ENCODE measurements at places on chromosomes 13 and 19.

- peaks cover 63% of the 10 kb centered on the region for H3K36me3 ChIP-seq
- H3K4me1 ChIP-seq = no peaks in the 10 kb centered on the region
- no peaks in the 10 kb centered on the region for H3K27me3 ChIP-seq
These were observed 20.6 kb upstream of the QTRT1 start for GRCh38 chr19:10680545-10681135.

- DNase-seq = no peak
- H3K4me1 ChIP-seq = peaks cover 5% of the 10 kb centered on the region
- H3K27me3 ChIP-seq = no peaks in the 10 kb centered on the region
- H3K27ac ChIP-seq = no peak overlapping the region
These were observed 23.1 kb upstream of the INTS6 start for GRCh38 chr13:51475727-51476501.

GRCh38 chr19:2867025-2867991, at the start of gene ZNF556:
TSS of gene ZNF556 (plus strand) at chr19:2867335. CDS start at chr19:2867422, 87 bp downstream.
- peak; percentile 30 for DNase-seq
- H3K27ac ChIP-seq = no peak within 1 kb of the TSS
- no peaks in the 10 kb centered on the region for H3K4me1 ChIP-seq
- peaks cover 5% of the 10 kb centered on the region for H3K27me3 ChIP-seq
- no peak within 1 kb of the TSS for H3K4me3 ChIP-seq
- H3K36me3 ChIP-seq = no peaks in the 10 kb centered on the region

DNA sequence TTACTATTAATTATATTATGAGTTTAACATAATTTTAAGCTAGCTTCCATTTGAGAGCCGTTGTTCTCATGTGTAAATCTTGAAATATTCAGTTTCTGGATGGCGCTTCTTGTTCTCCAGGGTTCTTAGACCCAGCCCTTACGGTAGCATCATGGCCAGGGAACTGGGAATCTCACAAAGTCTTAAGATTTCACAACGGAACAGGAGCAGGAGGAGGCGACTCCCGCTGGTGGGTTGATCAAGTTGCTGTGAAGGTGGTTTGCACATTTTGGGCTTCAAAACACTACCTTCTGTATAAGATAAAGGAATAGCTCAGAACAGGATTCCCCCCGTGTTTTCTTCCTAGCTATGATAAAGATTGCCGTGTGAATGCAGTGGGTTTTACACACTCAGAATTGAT, 2.8 kb downstream of the NAXD start:
- peaks cover 15% of the 10 kb centered on the region for H3K36me3 ChIP-seq
- DNase-seq = no peak
- peaks cover 48% of the 10 kb centered on the region for H3K4me1 ChIP-seq
- H3K27me3 ChIP-seq = no peaks in the 10 kb centered on the region
- H3K27ac ChIP-seq = no peak overlapping the region
- H3K4me3 ChIP-seq = no peak overlapping the region

- no peak for DNase-seq
- H3K4me3 ChIP-seq = no peak overlapping the region
- H3K27ac ChIP-seq = no peak overlapping the region
- H3K27me3 ChIP-seq = peaks cover 3% of the 10 kb centered on the region
- no peaks in the 10 kb centered on the region for H3K4me1 ChIP-seq
These were observed 459.2 kb downstream of the FGF14 start for GRCh38 chr13:101942535-101943157.

- H3K27me3 ChIP-seq = no peaks in the 10 kb centered on the region
- DNase-seq = no peak
- no peaks in the 10 kb centered on the region for H3K4me1 ChIP-seq
- H3K27ac ChIP-seq = no peak overlapping the region
- no peak overlapping the region for H3K4me3 ChIP-seq
These were observed 112.2 kb downstream of the SLITRK5 start for GRCh38 chr13:87783366-87783765.

- no peaks in the 10 kb centered on the region for H3K36me3 ChIP-seq
- no peak overlapping the region for H3K27ac ChIP-seq
- H3K27me3 ChIP-seq = no peaks in the 10 kb centered on the region
- no peak for DNase-seq
- no peaks in the 10 kb centered on the region for H3K4me1 ChIP-seq
- H3K4me3 ChIP-seq = no peak overlapping the region
These were observed 137.3 kb upstream of the PCDH9 start for GRCh38 chr13:67367399-67367798.

- DNase-seq = no peak
- H3K4me3 ChIP-seq = no peak overlapping the region
- H3K36me3 ChIP-seq = peaks cover 45% of the 10 kb centered on the region
- no peaks in the 10 kb centered on the region for H3K27me3 ChIP-seq
These were observed 2.5 kb downstream of the PNKP start for GRCh38 chr19:49864890-49865289.

DNA sequence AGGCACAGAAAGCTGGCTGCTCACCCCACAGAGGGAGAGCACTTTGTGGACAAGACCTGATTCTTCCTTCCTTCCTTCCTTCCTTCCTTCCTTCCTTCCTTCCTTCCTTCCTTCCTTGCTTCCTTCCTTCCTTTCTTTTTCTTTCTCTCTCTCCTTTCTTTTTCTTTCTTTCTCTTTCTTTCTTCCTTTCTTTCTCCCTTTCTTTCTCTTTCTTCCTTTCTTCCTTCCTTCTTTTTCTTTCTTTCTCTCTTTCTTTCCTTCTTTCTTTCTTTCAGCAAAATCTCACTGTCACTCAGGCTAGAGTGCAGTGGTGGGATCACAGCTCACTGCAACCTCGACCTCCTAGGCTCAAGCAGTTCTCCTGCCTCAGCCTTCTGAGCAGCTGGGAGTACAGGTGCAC, 263.9 kb downstream of the UQCRFS1 start:
- no peak for DNase-seq
- H3K27ac ChIP-seq = no peak overlapping the region
- H3K4me1 ChIP-seq = no peaks in the 10 kb centered on the region
- no peak overlapping the region for H3K4me3 ChIP-seq
- H3K27me3 ChIP-seq = no peaks in the 10 kb centered on the region
- H3K36me3 ChIP-seq = no peaks in the 10 kb centered on the region

- H3K27me3 ChIP-seq = no peaks in the 10 kb centered on the region
- no peak overlapping the region for H3K4me3 ChIP-seq
- DNase-seq = no peak
- H3K27ac ChIP-seq = no peak overlapping the region
These were observed 48.2 kb downstream of the ABCC4 start for GRCh38 chr13:95253033-95253432.

DNA sequence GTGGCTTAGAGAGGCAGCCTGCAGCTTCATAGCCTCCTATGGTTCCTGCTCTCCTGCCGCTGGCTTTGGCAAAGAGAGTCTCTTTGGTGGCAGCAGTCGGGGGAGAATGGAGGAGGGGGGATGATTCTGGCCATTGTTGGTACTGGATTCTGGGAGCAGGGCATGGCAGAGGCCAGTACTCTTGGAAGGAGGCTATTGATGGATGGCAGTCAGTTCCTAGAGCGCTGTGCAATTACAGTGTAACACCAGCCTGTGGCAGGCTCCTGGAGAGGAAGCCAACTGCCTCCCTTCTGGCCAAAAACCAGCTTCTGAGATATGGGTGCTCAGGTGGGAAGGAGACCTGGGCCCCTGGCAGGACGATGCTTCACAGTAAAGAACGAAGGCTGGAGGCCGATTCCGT, 47.9 kb upstream of the TMTC4 start:
- no peaks in the 10 kb centered on the region for H3K36me3 ChIP-seq
- no peak overlapping the region for H3K4me3 ChIP-seq
- H3K4me1 ChIP-seq = no peaks in the 10 kb centered on the region
- peaks cover 4% of the 10 kb centered on the region for H3K27me3 ChIP-seq
- no peak overlapping the region for H3K27ac ChIP-seq

GRCh38 chr13:41697578-41697977, 240.2 kb downstream of the RGCC start:
- peaks cover 15% of the 10 kb centered on the region for H3K36me3 ChIP-seq
- no peak overlapping the region for H3K27ac ChIP-seq
- no peak overlapping the region for H3K4me3 ChIP-seq
- H3K4me1 ChIP-seq = no peaks in the 10 kb centered on the region
- no peak for DNase-seq

DNA sequence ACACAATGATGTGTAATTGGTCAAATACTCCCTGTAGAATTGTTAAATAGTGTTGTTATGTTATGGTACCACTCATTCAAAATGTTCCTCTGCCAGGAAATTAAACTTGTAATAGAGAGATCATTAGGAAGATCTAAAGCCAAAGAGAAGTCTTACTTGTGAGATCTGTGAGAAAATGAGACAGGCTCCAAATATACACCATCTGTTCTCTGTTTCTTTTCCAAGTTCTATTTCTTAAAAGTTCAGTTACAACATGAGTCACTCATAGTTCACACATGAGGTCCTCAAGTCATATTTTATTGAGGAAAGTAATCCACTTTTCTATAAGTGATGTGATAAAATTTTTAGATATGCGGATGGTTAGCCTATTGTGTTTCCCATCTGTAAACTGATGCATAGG, 1038.1 kb upstream of the PRR20A start:
- H3K36me3 ChIP-seq = no peaks in the 10 kb centered on the region
- H3K4me1 ChIP-seq = no peaks in the 10 kb centered on the region
- H3K27ac ChIP-seq = no peak overlapping the region

DNA sequence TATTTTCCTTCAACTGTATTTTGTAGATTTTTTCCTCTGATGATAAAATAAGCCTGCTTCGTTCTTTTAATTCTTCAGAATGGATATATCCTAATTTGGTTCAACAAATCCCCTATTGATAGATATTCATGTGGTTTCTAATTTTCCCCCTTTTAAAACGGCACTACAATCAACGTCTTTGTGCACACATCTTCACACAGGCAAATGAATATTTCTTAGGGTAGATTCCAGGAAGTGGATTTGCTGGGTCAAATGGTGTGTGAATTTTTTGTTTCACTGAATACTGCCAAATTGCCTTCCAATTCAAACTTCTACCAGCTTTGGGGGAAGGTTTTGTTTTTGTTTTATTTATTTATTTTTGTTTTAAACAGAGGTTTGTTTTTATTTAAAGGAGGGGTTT, 287.2 kb downstream of the FOXO1 start:
- H3K4me3 ChIP-seq = no peak overlapping the region
- no peak for DNase-seq
- H3K27me3 ChIP-seq = no peaks in the 10 kb centered on the region
- no peak overlapping the region for H3K27ac ChIP-seq
- no peaks in the 10 kb centered on the region for H3K36me3 ChIP-seq

DNA sequence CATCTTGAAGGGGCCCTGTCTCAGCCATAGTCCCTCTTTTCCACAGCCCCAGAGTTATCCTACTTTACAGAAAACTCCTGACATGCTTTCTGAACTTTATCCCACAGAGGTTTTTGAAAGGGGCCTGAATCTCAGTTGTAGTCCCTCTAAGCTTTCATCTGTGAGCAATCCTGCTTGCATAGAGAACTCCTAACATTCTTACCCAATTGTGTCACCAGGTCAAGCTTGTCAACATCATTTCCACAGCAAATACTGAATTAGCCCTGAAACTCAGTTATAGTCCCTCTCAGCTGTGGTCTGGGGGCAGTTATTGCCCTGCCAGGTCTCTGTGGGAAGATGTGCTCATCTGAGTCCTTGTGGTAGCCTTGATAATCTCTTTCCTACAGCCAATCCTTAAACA, 2190.3 kb upstream of the PCDH20 start:
- no peaks in the 10 kb centered on the region for H3K4me1 ChIP-seq
- no peak overlapping the region for H3K27ac ChIP-seq
- H3K36me3 ChIP-seq = no peaks in the 10 kb centered on the region
- no peak overlapping the region for H3K4me3 ChIP-seq
- no peaks in the 10 kb centered on the region for H3K27me3 ChIP-seq
- no peak for DNase-seq

- H3K4me1 ChIP-seq = no peaks in the 10 kb centered on the region
- no peak overlapping the region for H3K27ac ChIP-seq
- H3K36me3 ChIP-seq = no peaks in the 10 kb centered on the region
- no peaks in the 10 kb centered on the region for H3K27me3 ChIP-seq
- DNase-seq = no peak
- H3K4me3 ChIP-seq = no peak overlapping the region
These were observed 243.1 kb upstream of the NBEA start for GRCh38 chr13:34698945-34699344.

- no peaks in the 10 kb centered on the region for H3K36me3 ChIP-seq
- no peak overlapping the region for H3K4me3 ChIP-seq
- peaks cover 41% of the 10 kb centered on the region for H3K27me3 ChIP-seq
- DNase-seq = no peak
- no peak overlapping the region for H3K27ac ChIP-seq
- peaks cover 2% of the 10 kb centered on the region for H3K4me1 ChIP-seq
These were observed 499 bp upstream of the KLK13 start for GRCh38 chr19:51065221-51065960.
